Stimulated activated CD4-positive, alpha-beta T cell treated with anti-CD3 and anti-CD28 coated beads, Interleukin-1b, Interleukin-23, amount 100 ng/mL, for 24 hours (primary cell): ENCODE measurements at places on chromosomes 5 and 9.

- peak; percentile 60 for DNase-seq
Observed at GRCh38 chr5:116574367-116575325, at the start of gene SEMA6A. Gene SEMA6A, minus strand, starts transcription at chr5:116574823. Its CDS starts 69,879 bp downstream, at chr5:116504944.

DNA sequence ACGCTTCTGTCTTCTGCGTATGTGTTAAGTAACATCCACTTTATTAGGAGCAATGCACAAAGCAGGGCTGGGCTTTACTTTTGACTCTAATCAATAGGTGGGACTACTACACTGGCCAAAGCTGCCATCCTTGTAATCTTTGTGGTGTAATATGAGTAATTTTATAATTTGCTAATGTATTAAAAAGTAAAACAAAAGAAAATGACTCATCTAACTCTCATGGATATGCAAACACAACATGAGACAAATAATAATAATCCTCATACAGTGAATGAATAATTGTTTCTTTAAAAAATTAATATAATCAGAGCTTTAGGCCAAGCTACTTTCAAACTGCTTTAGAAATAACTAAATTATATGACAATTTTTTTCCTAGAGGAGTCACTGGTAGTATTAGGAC lies 90.7 kb downstream of the NR3C1 start:
- no peak for DNase-seq

GRCh38 chr5:127184851-127185250 lies 105.7 kb upstream of the MEGF10 start:
- DNase-seq: no peak

GRCh38 chr5:113531481-113532159 lies 18.1 kb downstream of the YTHDC2 start:
- DNase-seq: no peak

- no peak for DNase-seq
Observed at GRCh38 chr9:14831661-14832060, 78.6 kb downstream of the FREM1 start.

DNA sequence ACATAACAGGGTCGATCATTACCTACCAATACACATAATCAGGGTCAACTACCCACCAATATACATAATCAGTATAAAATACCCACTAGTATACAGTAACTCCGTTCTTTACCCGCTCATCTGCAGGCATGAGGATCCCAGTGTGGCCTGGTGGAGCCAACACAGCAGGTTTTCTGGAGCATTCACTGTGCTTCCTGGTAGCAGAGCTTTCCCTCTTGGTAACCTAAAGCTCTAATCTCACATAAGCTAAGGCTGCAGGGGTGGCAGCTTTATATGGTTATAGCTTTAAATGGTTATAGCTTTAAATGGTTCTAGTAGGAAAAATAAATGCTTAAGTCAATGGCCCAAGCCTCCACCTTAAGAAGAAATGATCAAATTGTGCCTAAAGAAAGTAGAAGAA lies 11.9 kb downstream of the LCN1 start:
- no peak for DNase-seq

DNA sequence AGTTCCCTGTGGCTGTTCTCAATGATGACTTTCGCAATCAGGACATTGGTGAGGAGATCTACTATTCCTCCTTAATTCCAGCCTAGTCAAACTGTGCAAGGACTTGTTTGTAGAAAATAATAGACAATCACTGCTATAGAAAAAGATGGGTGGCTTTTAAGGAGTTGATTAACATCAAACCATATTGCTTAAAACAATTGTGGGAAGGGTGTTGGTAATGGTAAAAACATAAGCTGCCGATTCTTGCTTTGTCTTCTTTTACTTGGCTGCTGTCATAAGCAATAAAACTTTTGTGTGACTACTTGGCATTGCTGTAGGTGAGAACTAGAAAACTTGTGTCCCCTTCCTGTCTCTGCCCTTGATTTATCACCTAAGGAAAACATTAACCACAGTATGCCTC lies 561.2 kb upstream of the SEMA6A start:
- no peak for DNase-seq

- no peak for DNase-seq
Observed at GRCh38 chr9:108322326-108323098, 533.3 kb downstream of the ACTL7B start.

DNA sequence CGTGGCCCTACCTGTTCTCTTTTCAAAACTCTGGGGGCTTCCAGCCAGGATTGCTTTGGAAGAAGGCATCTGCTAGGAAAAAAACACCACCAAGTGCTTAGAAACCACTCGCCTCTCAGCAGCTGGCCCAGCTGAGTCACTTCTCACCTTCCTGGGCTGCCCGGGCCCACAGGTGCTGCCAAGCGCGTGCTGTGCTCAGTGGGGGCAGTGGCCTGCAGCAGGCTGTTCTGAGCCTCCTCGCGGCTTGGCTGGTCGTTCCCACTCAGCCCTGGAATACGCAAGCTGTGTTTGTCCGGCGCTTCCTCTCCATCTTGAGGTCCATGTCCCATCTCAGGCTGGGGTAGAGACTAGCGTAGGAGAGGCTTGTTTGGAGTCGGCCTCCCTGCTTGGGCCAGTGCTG lies 102.5 kb upstream of the FCN2 start:
- DNase-seq: no peak

DNA sequence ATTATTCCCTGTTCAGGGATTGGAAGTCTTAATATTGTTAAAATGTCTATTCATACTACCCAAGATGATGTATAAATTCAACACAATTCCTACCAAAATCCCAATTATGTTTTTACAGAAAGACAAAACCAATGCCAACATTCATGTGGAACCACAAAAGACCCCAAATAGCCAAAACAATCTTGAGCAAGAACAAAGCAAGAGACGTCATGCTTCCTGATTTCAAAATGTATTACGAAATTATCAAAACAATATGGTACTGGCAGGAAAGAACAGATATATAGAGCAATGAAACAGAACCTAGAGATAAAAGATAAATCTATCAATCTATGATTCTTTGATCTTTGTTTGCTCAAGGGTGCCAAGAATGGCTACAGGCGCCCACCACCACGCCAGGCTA lies 237.9 kb downstream of the TAF11L14 start:
- DNase-seq: no peak

GRCh38 chr5:110063640-110064602 lies 374.2 kb downstream of the MAN2A1 start:
- no peak for DNase-seq

DNA sequence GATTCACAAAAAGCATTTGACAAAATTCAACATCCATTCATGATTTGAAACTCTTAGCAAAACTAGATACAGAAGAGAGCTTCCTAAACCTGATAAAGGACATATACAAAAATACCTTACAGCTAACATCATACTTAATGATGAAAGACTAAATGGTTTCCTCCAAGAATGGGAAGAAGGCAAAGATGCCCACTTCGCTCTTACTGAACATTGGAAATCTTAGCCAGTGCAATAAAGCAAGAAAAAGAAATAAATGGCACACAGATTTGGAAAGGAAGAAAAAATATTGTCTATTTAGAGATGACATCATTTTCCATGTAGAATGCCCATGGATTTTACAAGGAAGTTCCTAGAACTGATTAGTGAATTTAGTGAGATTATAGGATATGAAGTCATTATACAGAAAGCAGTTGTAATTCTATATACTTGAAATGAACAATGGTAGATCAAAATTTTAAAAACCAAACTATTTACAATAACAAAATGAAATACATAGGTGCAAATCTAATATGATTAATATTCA lies 64.4 kb downstream of the NAA35 start:
- no peak for DNase-seq

DNA sequence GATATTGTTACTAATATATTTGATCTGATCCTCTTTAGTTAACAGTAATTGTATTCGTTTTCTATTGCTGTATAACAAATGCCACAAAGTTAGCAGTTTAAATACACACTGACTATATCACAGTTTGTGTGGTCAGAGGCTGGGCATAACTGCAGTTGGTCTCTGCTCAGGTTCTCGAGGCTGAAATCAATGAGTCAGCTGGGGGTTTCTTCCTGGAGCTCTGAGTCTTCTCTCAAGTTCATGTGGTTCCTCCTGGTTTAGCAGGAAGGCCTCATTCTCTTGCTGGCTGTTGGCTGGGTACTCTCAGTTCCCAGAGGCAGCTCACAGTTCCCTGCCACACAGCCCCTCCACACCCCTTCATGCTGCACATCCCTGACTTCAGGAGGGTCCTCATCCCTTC lies 20.7 kb downstream of the COL23A1 start:
- no peak for DNase-seq

- no peak for DNase-seq
Observed at GRCh38 chr9:133835262-133835901, 97.2 kb upstream of the SARDH start.

DNA sequence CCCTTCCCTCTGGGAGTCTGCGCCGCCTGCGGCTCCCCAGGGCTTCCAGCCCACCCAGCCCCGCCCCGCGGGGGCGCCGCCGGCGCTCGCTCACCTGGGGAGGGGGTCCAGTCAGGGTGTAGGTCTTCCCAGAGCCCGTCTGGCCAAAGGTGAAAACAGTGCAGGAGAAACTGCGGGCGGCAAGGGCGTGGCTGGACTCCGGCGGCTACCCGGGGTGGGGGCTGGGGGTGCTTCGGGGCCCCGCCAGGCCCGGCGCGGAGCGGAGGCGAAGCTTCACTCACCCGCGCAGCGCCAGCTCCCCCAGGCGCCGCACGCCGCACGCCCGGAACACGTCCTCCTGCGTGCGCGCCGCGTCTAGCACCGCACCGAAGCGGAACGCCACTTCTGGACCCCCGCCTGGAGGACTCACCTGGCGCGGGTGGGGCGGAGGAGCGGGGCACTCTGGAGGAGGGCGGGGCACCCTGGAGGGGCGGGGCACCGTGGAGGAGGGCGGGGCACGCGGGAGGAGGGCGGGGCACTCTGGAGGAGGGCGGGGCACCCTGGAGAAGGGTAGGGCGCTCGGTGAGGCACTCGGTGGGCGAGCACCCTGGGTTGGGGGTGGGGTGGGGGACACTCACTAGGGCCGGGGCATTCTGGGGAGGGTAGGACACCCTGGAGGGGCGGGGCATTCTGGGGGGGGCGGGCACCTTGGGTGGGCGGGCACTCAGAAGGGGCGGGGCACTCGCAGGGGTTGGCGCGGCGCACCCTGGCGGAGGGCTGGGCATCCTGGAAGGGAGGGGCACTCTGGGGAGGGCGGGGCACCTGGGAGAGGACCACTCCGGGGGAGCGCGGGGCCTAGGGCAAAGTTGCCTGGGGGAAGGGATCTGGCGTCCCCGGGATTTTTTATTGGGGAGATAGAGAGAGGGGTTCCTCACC lies 814 bp downstream of the KIF12 start:
- DNase-seq: peak; percentile 10

DNA sequence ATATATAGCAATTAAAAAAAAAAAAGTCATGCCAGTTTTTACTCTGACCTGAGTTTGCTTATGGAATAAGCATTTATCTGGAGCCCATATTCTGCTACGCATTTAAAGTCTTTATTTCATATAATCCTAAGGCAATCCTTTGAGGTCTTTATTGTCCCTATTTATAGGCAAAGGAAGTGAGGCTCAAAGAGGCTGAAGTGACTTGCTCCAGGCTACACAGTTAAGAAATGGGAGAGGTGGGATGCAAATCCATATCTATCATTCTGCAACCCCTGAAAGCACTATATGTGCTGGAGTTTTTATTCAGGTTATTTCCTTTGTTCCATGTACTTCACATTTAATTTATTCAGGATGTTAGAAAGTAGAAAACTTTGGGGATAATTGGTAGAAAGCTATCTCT lies 12.1 kb downstream of the KDM3B start:
- no peak for DNase-seq

GRCh38 chr9:135945969-135946368 lies 15.2 kb downstream of the UBAC1 start:
- DNase-seq: no peak

DNA sequence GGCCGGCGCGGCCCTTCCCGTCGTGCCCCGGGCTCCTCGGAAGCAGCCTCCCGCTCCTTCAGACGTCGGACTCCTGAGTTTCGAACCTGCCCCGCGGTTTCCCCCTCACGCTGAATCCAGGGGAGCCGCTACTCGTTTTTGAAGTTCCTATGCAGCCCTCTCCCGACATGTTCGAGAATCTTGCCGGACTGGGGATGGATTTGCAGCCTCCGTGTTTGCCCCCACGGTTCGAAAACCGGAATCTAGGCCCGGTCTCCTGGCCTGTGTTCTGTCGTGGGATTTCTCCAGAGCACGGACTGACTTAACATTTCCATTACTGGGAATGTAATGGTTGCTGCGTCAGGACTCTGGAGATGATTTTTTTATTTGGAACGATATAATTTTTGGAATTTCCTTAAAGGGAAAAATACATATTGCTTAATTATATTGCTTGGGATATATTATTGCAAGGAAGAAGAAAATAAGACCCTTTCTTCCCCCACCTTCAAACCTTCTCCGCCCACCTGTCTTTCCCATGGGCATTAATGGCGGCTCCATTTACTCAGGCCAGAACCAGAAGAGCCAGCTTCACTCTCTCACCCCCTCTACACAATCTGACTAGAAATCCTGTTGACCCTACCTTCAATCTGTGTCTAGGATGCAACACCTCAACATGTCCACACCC lies 8.5 kb upstream of the MGAT1 start:
- no peak for DNase-seq

- DNase-seq: no peak
Observed at GRCh38 chr5:83494666-83495065, 23.1 kb downstream of the VCAN start.
